ENCODE measurements at places on chromosomes 2 and 18.

- no peak for DNase-seq
Measured at GRCh38 chr2:221444106-221444505, 128.0 kb downstream of the EPHA4 start.

DNA sequence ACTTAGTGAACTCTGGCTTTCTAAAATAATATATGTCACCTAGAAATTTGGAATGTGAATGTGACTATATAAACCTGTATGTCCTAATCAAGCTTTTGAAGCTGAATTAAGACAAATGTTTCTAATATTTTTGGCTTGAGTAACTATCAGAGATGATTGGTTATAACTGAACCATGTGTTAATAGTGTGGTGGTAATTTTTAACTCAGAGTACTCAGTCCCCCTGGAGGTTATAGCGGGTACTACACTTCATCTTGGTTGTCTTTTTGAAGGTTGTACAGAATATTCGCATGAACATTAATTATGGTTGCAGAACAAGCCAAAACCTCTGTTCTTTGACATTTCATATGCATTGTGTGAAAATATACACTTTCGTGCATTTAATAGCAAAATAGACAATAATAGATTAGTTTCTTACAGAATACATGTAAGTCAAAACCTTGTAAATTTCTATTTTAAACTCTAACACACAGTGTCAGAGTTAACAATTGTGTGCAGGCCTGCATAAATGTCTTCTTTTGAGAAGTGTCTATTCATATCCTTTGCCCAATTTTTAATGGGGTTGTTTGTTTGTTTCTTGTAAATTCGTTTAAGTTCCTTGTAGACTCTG, 86.0 kb downstream of the OSBPL6 start:
- no peak for DNase-seq

- no peak for DNase-seq
Measured at GRCh38 chr2:216029416-216030129, 16.2 kb upstream of the MREG start.

GRCh38 chr2:207014424-207014823, 75.1 kb downstream of the CPO start:
- DNase-seq: no peak

DNA sequence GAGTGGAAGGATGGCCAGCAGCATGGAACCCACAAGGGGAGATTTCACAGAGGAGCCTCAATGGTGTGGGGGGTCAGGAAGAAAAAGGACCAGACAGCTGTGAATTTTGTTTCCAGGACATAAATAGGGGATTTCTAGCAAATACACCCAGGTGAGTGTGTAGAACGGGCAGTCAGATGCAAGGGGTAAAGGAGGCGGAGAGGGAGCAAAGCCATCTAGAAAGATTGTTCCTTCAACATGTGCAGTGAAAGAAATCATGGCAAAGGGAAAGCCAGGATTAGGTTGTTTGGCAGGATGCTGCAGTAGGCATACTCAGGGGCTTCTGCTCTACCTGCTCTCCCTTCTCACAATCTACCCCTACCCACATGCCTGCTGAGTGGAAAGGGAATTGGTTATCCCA, 119.4 kb upstream of the EPC2 start:
- DNase-seq: no peak

DNA sequence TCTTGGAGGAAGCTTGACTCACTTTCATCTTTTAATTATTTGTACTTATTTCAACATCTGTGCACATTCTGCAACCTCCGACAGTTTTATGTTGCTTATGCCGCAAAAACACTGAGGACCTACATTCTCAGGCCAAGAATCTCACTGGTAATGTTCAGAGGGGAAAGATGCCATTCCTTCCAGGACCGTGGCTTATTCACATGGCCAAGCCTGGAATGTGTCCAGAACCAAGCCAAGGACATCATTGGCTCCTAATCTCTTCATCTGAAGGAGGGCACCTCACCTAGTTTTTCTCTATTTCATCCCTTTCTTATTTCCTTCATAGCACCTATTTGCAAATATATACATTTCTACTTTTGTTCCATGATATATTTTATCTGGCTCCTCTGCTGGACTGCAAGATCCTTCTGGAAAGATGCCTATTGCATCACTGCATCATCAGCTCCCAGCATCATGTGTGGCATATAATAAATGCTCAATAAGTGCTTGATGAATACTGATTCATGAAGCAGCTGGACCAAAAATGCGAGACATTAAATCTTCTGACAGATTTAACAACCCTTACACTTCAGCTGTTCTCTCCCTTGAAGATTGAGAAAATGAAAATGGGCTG, 377.1 kb downstream of the TNS1 start:
- DNase-seq: no peak

GRCh38 chr18:59742325-59743111, 45.3 kb upstream of the CCBE1 start:
- no peak for DNase-seq
